ENCODE measurements at places on chromosomes 5 and 9.

GRCh38 chr5:100165309-100165708 is 369.9 kb upstream of the FAM174A start:
- no peak for DNase-seq

DNA sequence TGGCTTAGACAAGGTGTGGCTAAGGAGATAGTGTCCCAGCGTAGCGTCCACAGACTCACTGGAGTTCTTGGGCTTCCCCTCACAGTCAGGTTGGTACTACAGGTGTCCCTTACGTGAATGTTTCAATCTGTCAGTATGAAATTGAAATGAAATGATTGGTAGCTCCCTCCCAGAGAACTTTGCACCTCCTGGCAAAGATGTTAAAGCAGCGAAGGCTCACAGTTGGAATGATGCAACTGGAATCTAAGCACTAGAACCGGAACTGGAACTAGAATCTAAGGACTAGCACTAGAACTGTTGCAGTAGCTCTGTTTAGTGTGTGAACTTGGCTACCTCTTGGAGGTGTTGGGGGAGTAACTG is 1.1 kb downstream of the SLC31A1 start:
- DNase-seq, result no peak

DNA sequence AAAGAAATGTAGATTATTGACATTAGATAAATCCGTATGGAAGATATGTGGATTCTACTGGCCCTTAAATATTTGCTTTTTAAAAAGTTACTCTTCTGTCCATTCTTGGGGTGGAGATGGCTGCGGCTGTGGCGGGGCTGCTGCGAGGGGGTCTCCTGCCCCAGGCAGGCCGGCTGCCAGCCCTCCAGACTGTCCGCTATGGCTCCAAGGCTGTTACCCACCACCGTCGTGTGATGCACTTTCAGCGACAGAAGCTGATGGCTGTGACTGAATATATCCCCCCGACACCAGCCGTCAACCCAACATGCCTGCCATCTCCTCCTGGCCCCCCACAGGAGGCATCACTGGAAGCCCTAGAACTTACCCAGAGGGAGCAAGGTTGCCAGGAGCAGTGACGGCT is 50.7 kb downstream of the FAM170A start:
- no peak for DNase-seq

DNA sequence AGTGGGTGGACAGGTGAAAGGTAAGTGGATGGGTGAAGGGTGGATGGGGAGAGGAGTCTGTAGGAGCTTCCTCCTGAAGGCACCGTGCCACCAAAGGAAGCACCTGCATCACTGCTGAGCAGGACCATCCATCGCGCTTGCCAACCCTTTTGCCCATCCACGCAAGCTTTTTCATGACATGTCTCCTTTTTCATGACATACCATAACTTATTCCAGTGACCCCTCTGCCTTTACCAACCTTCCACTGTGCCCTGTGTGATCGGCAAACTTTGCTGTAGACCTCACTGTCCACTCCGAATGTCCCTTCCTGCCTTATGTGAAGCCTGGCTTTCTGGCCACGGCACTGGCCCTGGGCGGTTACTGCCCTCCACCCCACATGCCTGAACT is 13.4 kb downstream of the FLT4 start:
- no peak for DNase-seq

- DNase-seq, result no peak
Measured at GRCh38 chr9:128160603-128160987, 530 bp downstream of the BBLN start.

DNA sequence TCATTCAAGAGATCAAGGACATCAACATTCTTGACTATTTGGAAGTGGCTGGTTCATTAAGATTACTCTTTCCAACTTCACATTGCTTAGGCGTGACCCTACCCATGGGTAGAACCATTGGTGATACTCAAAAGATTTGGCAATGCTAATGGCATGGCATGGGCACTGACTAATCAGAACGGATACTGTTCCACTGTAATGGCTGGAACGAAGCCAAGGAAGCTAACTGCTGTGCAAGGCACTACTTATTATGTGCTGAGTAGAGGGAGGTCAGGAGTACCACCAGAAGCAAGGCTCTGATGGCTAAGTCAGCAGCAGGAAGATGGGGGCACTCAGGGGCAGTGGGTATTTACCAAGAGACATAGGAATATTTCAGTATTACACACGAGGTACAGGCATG is 31.9 kb downstream of the GNA14 start:
- DNase-seq, result no peak

DNA sequence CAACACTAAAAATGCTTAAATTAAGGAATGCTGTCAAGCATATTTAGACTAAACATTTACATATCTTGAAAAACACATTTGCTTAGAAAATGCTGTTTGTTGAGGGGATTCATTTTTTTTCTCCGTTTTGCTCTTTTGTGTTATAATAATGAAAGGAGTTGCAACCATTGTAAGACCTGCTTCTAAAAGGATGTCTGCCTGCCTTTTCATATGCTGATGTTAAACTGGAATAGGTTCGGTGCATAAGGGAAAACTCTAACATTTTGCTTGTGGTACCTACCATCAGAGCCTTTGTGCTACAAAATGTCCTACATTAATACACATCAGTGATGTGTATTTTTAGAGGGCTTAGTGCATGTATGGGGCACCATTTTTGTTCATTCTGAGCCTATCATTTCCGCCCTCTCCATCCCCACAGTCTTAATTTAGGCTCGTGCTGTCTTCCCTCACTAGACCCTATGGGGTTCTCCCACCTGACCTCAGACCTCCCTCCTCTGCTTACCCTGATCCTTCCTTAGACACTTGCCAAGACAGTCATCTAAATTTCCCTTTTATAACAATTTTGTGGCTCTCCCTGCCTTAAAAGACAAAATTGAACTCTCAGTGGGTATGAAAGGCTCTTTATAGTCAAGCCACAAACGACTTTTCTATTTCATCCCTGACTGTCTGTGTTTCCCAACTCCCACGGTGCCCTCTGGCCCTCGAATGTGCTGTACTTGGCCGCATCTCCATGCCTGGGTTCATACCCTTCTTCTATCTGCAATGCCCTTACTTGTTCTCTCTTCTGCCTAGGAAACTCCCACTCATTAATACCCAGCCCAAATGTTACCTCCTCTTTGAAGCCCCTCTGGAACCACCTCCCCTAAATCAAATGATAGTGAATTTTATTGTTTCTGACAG is 61.2 kb downstream of the CMYA5 start:
- DNase-seq, result no peak

DNA sequence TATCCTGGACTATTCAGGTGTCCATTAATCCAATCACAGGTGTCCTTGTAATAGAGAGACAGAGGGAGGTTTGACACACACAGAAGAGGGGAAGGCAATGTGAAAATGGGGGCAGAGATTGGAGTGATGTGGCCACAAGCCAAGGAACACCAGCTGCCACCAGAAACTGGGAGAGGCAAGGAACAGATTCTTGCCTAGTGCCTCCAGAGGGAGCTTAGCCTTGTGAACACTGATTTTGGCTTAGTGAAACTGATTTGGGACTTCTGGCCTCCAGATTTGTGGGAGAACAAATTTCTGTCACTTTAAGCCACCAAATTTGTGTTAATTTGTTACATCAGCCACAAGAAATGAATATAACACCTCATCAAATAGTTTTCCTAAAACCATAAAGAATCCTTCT is 416.2 kb downstream of the ENC1 start:
- DNase-seq, result no peak

- no peak for DNase-seq
Measured at GRCh38 chr9:1354606-1355005, 304.4 kb downstream of the DMRT2 start.

All from fibroblast of skin of left biceps (primary cell).